Activated T-helper 1 cell treated with Interleukin-2 at 50 U/mL for 16 hours (primary cell): ENCODE measurements at places on chromosomes 12 and 14.

DNA sequence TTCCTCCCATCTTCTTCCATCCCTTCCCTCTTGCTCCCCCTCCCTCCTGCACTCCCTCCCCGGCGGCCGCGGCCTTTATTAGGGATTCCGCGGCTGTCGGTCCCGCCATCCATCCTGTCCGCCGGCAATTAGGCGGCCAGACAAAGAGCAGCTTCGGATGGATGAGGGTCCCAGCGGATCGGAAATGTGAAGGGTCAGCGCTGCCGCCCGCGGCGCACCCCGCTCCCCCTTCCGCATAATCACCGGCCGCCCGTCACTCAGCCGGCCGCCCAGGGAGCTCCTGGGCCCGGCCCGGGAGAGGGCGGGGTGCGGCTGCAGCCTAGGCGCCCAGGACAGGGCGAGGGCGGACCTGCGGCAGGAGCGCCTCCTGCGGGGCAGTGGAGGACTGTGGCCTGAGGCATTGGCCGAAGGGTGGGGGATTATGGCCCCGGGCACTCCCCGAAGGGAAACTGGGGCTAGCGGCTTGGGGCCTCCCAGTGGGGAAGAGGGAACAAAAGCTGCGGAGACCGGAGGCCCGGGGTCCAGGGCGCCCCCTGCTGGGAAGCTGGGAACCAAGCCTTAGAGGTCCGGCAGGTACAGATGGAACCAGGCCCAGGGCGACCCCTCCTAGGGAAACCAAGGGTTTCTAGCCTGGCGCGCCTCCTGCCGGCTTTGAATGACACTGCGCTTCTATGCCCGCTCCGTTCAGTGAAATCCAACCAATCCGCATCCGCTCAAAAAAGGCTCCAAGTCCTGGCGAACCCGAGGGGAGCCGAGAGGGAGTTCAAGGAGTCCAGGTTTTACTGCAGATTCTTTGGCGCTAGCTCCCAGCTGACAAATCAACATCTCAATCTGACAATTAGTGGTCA lies 4.4 kb upstream of the DNAJC22 start:
- peak; percentile 47 for DNase-seq

DNA sequence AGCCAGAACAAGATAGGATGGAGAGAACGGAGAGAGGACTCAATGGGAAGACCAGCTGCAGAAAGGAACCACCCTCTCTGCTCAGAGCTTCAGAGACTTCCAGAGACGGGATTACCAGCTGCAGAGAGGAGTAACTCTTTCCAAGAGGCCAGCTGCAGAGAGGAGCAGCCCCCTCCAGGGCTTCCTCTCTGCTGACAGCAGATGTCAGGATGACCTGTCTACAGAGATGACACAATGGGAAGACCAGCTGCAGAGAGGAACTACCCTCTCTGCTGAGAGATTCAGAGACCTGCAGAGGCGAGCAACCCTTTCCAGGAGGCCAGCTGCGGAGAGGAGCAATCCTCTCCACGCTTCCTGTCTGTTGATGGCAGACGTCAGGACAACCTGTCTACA lies 61.8 kb downstream of the KLRG1 start:
- no peak for DNase-seq

GRCh38 chr14:100329233-100330006 lies 6.3 kb downstream of the SLC25A47 start:
- DNase-seq = no peak

GRCh38 chr14:84404246-84404645 lies 1125.7 kb upstream of the FLRT2 start:
- DNase-seq = no peak

GRCh38 chr14:32720927-32721326 lies 217.8 kb upstream of the NPAS3 start:
- no peak for DNase-seq

DNA sequence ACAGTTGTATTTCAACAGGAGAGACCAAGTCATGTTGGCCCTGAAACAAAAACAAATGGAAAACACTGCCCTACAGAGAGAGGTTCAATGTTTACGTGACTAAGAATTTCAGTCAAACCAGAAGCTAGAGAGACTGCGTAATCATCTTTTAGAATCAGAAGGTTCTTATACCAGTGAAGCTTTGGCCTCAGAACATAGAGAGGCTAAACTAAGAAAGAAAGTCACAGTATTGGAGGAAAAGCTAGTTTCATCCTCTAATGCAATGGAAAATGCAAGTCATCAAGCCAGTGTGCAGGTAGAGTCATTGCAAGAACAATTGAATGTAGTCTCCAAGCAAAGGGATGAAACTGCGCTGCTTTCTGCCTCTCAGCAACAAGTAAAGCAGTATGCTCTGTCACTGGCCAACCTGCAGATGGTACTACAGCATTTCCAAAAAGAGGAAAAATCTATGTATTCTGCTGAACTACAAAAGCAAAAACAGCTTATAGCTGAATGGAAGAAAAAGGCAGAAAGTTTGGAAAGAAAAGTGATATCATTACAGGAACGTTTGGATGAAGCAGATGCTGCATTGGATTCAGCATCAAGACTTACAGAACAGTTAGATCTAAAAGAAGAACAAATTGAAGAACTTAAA lies 32.5 kb upstream of the NUAK1 start:
- no peak for DNase-seq

DNA sequence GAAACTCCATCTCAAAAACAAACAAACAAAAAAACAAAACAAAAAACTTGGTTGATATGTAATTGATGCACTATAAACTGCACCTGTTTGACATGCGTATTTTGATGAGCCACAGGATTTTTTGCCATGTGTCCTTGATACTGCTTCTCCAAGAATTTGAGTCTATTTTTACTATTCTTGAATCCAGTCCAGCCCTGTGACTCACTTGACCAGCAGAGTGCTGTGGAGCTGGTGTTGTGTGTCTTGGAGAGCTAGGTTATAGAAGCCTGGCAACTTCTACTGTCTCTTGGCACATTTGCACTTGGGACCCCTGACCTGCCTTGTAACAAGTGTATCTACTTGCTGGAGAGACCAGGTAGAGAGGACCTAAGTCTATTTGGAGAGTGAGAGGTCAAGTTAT lies 52.0 kb downstream of the KLRG1 start:
- no peak for DNase-seq

GRCh38 chr12:2212537-2212936 lies 159.8 kb downstream of the CACNA1C start:
- no peak for DNase-seq

GRCh38 chr12:91870872-91871707 lies 274.6 kb downstream of the BTG1 start:
- DNase-seq = no peak

- DNase-seq = no peak
Observed at GRCh38 chr12:49933796-49934195, 16.7 kb upstream of the AQP2 start.

DNA sequence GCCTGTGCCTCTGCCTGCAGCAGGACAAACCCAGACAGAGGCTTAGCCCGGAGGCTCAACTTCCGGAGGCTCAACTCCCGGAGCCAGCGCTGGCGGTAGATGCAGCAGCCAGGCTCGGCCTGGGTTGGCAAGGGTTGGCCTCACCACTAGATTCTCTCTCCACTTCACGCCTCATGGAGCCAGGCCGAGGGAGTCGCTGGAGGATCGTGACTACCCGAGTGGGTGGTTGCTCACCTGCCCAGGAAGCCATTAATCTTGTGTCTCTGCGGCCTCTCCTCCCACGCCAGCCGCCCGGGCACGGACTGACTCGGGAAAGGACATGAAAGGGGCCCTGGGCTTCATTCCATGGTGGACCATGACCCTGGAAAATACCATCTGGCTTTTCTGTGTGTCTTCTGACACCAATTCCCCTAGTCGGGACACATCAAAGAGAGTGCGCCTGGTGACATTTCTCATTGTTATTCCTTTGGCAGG lies 20.8 kb downstream of the ESRRB start:
- DNase-seq = no peak

DNA sequence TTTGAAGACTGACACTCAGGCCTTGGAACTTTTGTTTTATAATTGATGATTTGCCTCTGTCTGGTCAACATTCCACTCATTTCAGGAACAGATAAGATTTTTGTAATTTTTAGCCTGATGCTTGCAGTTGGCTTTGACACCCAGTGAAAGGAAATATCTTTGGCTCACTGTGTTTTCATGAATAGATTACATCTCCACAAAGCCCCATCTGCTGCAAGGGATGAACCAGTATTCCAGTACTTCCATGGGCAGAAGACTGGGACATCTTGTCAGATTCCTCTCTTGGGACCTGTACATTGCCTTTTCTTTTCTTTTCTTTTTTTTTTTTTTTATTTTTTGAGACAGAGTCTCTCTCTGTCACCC lies 28.4 kb downstream of the GSG1 start:
- no peak for DNase-seq

- DNase-seq = no peak
Observed at GRCh38 chr12:103498990-103499389, 3.2 kb upstream of the C12orf42 start.

GRCh38 chr12:21337453-21337852 lies 2.7 kb upstream of the SLCO1A2 start:
- no peak for DNase-seq

DNA sequence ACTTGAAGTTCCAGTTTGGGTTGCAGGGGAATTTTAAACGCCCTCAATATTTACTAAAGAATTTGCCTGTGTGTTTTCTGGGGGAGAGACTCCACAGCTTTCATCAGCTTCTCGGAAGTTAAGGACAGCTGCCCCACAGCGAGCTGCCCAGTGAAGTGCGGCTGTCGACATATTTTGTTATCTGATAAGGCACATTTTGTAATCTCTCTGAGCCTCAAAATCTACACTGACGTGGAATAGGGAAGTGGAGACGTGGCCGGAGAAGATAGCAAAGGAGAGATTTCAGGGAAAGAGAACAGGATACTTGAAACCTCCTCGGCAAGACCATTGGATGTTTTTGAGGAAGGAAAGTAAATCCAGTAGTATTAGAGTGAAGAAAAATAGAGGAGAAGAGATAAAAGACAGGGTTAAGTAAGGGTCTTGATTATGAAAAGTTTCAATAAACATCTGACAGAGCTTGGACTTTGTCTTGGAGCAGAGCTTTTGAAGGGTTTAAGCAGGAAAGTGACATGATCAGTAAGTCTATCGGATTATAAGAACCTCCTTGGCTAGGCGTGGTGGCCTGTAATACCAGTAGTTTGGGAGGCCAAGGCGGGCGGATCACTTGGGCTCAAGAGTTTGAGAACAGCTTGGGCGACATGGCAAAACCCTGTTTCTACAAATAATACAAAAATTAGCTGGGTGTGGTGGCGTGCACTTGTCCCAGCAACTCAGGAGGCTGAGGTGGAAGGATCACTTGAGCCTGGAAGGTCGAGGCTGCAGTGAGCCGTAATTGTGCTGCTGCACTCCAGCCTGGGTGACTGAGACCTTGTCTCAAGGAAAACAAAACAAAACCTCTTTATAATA lies 1.1 kb downstream of the POLR3B start:
- no peak for DNase-seq

DNA sequence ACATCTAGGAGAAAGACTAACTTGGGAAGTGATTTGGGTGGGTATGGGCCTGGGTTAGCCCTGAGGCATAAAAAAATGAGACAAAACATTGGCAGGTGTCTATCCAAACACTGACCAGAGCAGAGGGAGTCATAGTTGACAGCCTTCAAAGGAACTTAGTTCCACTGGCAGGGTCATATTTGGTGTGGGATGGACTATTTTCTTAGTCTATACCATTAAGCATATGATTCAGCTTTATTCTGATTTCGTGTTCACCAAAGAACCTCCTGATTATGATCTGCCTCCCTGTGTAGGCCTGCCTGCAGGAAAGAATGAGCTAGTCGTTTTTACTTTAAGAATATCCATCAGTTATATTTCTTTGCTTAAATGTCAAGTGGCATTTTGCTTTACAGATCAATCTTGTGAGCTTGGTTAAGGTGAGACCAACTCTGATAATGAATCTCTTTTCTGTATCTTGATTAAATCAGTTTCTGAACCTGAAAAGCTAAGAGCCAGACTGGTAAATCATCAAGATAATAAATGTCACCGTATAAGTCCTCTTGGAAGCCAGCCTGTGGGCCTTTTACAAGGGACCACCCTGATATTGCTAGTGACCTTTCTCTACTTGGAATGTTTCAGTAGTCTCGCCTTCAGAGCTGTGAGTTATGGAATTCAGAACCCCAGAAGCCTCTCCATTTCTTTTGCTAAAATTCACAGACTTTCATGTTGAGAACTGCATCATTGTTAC lies 182.9 kb downstream of the MON2 start:
- no peak for DNase-seq

DNA sequence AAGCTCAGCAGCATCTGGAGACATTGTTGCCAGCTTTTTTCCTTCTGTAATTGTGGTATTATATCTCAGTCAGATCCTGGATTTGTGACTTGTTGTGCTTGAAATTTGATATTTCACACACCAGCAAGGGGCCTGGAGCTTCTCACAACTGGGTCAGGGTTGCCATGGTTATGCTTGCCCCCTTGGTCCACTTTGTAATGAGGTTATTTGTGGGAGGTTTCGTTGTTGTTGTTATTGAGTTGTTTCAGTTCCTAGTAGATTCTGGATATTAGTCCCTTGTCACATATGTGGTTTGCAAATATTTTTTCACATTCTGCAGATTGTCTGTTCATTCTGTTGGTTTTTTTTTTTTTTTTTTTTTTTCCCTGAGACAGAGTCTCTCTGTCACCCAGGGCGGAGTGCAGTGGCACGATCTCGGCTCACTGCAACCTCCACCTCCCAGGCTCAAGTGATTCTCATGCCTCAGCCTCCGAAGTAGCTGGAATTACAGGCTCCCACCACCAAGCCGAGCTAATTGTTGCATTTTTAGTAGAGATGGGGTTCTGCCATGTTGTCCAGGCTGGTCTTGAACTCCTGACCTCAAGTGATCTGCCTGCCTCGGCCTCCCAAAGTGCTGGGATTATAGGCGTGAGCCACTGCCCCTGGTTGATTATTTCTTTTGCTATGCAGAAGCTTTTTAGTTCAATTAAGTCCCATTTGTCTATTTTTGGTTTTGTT lies 80.6 kb upstream of the ETV6 start:
- no peak for DNase-seq

GRCh38 chr14:100898465-100898864 lies 5.1 kb downstream of the RTL1 start:
- DNase-seq = no peak

DNA sequence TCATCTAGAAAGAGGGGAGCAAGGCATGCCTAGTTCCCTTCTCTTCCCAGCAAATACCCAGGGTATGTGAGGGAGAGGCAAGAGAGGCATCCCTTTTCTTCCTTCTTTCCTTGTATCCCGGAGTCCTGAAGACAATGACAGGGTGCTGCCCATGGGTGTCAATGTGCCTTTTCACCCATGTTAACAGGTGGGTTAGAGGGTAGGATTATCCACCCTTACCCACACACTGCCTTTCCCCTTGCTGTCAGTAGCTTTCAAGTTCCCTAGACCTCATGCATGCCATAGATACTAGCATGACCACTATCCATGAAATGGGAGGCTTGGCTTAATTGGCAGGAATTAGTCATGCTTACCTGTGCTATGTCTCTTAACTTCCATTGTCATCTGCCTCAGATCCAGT lies 36.3 kb upstream of the PCNX1 start:
- DNase-seq = no peak

- DNase-seq = no peak
Observed at GRCh38 chr12:29223956-29224543, 75.0 kb downstream of the FAR2 start.
